ENCODE measurements at places on chromosomes 6 and 20.

DNA sequence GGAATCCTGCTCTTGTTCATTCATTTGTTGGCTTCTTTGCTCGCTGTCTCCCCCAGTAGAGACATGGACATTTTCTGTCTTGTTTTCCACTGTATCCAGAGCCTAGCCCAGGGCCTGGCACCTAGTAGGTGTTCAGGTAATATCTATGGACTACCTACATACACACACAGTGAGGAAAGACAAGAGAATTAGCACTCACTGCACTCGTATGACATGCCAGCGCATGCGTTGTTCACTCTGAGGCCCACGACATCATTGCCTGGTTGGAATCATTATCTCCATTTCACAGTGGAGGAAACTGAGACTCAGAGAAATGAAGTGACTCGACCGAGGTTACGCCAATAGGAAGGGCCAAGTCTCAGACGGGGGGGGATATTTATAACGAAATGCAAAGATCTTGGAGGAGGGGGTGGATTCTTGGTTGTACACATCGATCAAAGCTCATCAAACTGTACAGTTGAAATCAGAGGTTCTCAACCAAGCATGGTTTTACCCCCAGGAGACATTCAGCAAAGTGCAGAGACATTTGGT lies 140.1 kb upstream of the PTPN1 start:
- DNase-seq = no peak

- DNase-seq = no peak
These were observed 39.4 kb upstream of the MYB start for GRCh38 chr6:135141728-135142127.

GRCh38 chr6:116326996-116327395 lies 43.8 kb upstream of the DSE start:
- no peak for DNase-seq

DNA sequence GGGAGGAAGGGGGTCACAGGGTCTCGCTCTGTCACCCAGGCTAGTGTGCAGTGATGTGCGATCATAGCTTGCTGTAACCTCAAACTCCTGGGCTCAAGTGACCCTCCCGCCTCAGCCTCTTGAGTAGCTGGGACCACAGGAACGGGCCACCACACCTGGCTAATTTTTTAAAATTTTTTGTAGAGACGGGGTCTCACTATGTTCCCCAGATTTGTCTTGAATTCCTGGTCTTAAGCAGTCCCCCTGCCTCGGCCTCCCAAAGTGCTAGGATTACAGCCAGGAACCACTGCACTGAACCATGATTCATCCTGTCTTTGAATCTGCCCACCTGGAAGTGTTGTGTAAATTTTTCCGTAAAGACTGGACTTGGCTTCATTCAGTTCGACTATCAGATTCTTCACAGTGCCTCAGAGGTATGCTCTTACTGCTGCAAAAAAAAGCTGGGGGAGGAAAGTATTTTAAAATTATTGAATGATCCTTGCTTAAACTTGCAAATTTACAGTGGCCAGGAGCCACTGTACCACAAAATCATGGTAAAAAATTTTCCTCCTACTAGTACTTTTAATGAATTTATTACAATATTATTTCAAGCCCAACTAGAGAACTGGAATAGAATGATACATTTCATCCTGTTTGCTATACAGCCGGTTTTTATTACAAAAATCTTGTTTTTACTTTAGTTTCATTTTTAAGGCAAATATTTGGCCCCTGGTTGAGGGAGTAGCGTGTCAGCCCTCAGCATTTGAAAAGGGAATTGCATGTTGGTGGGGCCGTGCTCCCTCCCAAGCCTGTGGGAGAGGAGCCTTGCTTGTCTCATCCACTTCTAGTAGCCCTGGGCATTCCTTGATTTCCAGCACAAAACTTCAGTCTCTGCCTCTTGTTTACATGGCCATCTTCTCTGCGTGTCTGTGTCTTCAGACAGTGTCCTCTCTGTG lies 202.5 kb upstream of the SGK1 start:
- DNase-seq = no peak

DNA sequence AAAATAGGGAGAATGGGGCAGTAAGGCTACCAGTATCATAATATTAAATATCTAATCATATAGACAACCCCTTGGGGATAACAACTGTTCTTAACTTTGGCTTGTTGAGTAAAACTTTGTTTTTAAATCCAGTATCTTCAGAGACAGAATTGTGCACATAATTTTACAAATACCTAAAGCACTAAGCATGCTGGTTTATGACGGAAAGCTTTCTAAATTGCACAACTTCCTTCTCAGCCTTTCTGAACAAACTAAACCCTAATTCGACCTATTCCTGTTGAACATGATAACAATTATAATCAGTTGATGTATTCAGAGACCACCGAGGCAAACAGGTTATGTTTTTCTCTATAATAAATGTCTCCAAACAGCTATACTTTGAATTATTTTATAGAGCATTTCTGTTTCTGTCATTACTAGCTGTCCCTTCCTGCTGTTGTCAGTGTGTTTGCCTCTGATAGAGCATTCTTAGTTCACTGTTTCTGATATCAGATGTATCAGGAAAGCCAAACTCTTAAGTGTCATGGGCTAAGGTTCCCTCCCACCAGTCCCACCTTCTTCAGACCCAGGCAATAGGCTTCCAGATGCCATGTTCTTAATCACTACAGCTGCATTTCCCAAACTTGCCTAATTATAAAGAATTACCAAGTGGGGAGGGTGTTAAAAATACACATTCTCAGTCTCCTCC lies 8.7 kb downstream of the ZHX3 start:
- no peak for DNase-seq

DNA sequence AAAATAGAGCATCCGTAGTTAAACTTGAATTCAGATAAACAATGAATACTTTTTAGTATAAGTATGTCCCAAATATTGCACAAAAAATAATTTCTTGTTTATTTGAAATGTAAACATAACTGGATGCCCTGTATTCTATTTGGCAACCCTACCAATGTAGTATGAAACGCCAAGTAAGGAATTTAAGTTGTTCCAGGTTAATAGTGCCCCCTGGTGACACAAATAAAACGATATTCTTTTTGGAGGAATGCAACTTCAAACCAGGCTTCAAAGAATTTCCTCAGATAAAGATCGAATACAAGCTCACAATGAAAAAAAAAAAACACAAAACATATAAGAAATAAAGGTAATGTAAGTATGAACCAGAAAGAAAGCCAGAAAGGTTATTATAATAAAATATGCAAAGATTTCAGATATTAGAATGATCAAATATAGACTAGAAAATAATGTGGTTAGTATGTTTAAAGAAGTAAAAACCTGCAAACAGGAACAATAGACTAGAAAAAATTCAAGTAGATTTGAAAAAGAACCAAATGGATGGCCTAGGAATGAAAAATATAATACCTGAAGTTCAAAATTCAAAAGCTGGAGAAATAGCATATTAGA lies 18.4 kb upstream of the AKAP7 start:
- DNase-seq = no peak

DNA sequence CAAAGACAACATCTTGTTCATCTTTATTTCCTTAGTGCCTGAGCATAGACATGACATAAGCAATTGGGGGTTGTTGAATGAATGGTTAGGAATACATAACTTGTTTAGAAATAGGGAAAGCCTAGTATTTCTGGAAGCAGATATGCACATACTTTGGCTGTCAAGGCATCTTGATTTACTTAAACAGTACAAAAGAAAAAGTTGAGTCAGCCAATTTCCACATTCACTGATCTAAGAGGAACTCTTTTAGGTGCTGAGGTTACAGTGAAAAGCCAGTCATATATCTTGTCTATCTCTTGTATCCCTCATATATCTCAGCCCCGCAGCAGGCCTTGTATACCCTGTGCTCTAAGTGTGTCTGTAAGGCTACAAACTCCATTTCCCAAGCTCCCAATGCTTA lies 11.6 kb downstream of the ZKSCAN4 start:
- no peak for DNase-seq

DNA sequence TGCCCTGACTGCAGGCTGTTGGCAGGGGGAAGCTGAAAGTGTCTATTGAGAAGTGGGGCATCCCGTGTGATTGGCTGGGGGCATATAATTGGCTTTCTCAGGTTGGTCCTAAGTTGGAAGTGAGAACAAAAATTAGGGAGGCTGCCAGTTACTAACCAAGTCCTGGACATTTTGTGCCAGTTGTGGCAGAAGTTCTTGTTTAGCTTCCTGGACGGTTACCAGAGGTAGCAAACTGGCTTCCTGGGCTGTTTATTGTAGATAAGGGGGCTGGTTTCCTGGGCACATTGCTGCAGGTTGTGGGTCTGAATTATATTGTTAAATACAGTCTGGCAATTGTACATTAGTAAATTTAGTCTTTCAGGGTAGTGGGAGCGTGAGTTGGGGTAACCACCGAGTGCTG lies 50.6 kb upstream of the SLC2A12 start:
- no peak for DNase-seq

DNA sequence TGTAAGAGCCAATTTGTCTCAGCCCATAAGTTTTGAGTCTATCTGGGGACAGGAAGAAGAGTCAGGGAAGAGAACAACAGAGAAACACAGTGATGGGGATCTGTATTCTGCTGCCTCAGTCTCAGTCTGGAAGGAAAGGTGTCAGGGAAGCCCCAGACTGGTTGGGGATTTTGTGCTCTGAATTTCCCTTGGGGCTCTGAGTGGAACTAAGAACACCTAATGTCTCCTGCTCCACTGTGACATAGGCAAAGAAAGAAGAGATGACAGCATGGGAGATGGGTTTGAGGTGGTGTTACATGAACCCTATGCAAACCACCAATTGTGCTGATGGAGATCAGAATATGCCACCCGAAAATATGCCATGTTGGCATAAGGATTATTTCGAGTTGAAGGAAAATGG lies 139.5 kb upstream of the MYLIP start:
- DNase-seq = no peak

GRCh38 chr6:20814494-20814893 lies 280.2 kb downstream of the CDKAL1 start:
- DNase-seq = no peak

- DNase-seq = no peak
These were observed 30.9 kb downstream of the MAP3K5 start for GRCh38 chr6:136761227-136761922.

DNA sequence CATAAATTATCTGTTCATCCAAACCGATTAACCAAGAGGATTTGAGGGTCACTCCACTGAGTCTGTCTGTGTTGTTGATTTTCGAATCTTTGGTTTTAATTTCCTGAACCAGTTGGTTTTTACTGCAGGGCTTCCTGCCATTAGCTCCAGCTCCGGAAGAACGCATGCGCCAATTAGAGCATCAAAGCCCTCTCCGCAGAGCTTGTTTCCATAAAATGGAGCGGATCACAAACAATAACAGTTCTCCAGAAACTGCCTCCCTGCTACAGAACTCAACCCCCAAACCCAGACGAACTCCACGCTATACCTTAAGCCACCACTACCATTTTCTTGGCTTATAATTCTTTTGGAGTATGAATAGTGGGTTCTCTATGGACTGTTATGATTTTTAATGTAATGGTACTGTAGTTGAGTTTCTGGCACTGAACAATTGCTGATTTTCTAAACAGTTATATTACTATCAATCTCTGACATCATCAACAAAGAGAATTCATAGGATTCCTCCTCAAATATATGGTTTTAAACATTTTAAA lies 13.8 kb downstream of the TFAP2A start:
- no peak for DNase-seq

DNA sequence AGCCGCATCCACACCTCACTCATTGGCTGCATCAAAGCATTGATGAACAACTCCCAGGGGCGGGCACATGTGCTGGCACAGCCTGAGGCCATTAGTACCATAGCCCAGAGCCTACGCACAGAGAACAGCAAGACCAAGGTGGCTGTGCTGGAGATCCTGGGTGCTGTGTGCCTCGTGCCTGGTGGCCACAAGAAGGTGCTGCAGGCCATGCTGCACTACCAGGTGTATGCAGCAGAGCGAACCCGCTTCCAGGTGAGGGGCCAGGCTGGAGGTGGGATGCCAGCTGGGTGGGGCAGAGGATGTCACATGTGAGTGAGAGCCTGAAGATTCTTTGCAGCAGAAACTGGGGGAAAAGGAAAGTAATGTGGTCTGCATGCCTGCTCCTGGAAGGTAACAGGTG lies 66.7 kb downstream of the MOCS1 start:
- no peak for DNase-seq

GRCh38 chr6:17431581-17431980 lies 38.2 kb downstream of the CAP2 start:
- DNase-seq = no peak

DNA sequence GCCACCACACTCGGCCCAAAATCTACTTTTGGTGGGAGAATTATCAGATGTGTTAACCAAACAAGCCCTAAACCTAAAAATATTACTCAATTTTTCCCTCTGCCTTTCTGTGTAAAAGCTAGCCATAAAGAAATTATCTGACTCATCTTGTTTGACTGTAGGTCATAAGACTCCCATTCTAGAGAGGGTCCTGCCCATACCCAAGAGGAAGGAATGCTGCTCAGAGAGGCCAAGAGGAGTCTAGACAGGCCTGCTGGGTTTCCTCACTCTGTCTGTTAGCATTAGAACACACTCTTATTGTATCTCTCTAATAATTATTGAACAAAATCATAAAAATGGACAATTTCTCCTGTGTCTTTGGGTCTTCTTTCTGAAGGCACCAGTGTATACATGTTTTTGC lies 26.1 kb downstream of the C6orf141 start:
- DNase-seq = no peak

DNA sequence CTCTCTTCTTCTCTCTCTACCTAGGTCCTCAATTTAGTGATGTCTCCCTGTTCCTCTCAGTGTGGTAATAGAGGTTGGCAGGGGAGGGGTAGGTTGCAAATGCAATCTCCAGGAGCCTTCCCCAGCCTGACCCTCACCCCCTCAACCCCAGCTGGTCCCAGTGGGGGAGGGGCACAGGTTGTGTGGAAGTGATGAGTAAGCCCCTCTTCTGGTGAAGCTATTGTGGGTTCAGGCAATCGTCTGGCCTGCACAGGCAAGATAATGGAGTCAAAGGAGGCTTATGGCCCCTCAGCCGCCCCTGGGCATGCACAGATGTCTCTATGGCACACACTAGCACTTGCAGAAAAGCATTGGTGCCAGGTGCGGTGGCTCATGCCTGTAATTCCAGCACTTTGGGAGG lies 10.8 kb upstream of the ADA start:
- no peak for DNase-seq

GRCh38 chr6:74765486-74765885 lies 440.4 kb downstream of the COL12A1 start:
- DNase-seq = no peak

DNA sequence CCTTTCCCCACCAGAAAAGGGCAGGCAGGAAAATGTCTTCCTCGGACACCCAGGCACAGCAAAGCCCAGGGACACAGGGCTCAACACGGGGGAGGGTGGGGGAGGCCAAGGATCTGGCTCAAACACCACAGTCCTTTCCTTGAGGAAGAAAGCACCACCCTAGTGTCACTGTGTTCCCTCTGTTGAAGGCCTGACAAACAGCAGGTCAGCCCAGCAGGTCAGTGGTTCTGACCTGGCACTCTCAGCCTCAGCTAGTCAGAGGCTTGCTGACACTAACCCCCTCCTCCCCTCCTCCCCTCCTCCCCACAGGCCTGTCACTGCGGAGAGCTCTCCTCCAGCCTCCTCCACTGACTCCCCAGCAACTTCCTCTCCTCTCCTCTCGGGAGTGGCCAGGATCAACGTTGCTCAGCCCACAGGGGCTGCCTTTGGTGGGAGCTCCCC lies 239.6 kb downstream of the LRFN2 start:
- DNase-seq = no peak

- no peak for DNase-seq
These were observed 52.8 kb upstream of the MPC1 start for GRCh38 chr6:166435574-166435973.

GRCh38 chr6:157670466-157671186 lies 152.4 kb upstream of the SNX9 start:
- no peak for DNase-seq

GRCh38 chr6:14120546-14120945 lies 3.0 kb downstream of the CD83 start:
- DNase-seq = no peak

Data from NCI-H2227 treated with DMSO at 0.1 percent for 48 hours (cell line).